ENCODE measurements at places on chromosomes 2 and 18.

DNA sequence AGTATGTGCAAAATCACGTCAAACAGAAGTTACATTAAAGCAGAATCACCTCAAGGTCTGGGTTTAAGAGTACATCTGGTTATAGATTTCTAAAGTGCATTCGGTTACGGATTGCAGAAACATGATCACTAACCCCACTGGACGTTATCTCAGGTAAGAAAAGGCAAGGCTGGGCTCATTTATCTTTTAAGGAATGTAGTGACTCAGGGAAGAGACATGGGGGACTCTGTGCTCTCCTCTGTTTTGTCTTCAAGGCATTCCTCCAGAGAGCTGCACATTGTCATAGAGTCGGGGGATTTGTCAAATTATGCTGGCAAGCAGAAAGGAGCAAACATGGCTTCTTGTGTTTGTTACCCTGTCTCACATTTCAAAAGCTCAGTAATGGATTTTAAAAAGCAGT, 14.3 kb downstream of the WDSUB1 start:
- DNase-seq = no peak

DNA sequence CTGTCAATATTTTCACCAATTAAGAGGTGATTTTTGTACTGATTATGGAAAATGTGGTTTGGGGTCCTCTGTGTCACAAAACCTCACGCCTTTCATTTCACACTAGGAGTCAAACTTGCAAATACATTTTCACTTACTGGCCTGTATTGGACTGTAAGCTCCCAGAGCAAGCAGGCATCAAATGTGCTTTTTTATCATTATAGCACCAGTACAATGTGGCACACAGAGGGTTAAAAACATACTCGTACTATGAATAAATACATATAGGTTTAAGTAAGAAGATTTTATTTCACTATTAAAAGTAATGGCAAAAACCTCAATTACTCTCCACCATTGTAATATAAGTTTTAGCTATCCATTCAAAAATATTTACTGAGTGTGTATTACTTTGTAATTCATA, 56.7 kb downstream of the ABCB11 start:
- DNase-seq = no peak

DNA sequence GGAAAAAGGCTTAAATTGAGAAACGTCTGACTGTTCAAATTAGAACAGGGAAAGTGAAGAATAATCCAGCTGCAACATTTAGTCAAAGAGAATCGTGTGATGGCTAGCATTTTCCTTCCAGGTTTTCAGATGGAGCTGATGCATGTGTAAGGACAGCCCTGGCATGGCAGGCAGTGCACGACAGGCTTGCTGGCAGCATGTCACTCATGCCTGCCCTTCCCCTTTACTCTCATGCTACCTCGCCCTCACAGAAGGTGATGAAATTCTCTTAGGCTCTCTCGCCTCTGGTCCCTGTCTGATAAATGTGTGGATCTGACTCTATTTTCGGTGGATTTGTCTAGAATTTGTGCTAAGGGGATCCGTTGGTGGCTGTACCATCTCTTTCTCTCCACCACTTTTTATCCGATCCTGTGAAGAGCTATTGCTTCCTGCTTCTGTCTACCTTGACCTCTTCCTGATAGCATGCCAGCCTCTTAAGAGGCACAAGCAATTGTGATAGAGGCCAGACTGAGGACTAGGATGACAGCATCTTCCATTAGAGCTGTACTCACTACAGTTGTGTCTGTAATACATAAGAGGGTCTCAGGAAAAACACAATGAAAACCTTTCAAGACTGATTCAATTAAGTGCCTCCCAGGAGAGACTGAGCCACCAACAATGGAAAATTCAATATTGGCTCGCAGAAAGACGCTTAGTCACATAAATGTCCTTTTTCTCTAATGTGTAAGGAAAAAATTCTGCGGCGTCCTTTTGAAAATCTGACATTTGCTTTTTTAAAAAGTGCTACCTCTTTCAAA, 65.6 kb upstream of the NOSTRIN start:
- DNase-seq = no peak

- DNase-seq = no peak
Observed at GRCh38 chr2:162073888-162074631, at the start of gene DPP4. Gene DPP4 (minus strand): TSS chr2:162074215. CDS start chr2:162073981, 234 bp downstream.

DNA sequence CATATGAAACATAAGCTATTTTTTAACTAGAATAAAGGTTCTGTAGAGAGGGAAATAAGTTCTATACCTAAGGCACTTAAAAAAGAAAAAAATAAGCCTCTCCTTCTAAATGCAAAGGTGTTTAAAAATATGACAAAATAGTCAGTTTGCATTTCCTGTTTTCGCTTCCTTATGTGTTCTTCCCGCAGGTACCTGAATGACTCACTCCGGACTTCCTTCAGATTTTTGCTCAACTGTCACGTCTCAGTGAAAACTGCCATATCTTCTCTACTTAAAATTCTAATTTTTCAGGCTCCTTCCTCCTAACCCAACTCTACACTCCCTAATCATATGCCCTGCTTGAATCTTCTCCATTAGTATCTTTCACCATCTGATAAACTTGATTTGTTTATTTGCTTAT, 1333.1 kb downstream of the LRP1B start:
- DNase-seq = no peak

- no peak for DNase-seq
Observed at GRCh38 chr2:14745288-14746076, 113.0 kb downstream of the LRATD1 start.

DNA sequence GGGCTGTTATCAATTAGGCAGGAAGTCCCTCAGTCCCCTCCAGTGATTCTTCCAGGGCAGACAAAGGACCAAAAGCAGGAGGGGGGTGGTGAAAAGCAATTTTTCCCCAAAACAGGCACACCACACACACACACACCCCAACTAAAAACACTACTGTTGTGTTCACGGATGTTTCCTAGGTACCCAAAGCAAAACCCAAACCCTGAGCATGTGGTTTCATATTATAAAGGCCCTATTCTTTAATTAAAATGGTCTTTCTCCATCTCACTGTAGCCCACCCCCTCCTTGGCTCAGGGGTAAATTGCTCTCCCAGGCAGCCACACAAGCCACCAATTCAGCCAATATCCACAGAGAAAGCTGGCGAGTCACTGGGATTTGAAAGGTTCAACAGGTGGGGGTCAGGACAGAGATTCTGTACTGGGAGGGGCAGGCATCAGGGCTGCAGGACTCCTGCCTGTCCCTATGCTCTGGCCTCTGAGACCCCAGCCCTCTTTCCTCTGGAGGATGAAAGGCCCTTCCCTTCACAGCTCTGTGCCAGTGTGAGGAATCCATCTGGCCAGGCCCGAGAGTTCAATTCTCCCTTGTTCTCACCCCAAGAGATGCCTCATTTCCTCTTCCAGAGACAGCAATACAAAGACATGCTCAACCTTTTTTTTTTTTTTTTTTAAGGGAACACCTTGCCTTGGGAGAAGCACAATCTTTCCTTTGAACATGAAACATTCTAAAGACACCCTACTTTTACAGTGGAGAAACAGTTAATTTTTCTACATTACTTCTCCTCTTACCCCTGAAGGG, 43.6 kb downstream of the SPRED2 start:
- DNase-seq = no peak

DNA sequence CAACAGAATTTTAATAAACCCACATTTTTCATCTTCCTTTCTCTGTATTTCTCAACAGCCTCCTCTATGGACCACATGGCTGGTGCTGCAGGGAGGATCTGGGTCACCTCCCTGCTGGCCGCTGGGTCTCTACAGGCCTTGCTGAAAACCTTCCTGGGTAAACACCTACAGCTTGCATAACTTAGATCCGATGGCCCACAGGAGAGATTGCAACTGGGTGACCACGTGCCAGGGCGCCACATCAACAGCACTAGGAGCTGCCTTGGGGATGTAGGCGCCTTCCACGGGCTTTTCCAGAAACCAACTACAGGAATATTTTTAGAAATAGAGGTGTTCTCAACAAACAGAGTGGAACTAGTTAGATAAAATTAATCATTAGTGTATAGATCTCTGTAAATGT, 19.4 kb downstream of the TMEM18 start:
- DNase-seq = no peak

- no peak for DNase-seq
Observed at GRCh38 chr2:158835431-158835830, 40.3 kb downstream of the DAPL1 start.

DNA sequence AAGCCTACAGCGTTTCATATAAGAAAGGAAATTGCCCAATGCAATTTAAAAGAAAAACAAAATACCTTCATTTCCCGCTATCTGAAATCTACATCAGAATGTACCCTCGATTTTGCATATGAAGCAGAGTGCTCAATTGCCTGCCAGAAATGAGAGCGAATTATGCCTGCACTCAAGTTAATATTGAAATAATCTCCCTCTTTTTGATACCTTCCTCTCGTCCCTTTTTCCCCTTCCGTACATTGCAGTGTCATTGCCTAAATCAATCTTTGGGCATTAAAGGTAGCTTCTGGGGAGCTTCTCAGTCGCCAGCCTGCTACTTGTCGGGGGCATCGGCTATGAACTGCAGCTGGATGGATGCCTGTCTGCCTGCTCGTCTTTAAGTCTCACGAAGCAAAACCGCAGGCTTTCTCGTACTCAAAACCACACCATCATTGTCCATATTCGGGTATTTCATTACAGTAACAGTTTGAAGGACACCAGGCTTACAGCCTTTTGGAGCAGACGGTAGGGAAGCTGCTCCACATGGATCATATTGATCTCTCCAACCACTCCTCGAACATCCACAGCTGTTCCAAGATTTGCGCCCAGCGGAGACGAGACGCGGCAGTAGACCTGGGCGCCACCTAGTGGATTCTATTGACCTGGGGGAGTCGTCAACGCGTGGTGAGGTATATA, 64.0 kb upstream of the HNRNPA3 start:
- DNase-seq = peak; percentile 45

GRCh38 chr2:144705328-144706245, 185.7 kb upstream of the ZEB2 start:
- no peak for DNase-seq

DNA sequence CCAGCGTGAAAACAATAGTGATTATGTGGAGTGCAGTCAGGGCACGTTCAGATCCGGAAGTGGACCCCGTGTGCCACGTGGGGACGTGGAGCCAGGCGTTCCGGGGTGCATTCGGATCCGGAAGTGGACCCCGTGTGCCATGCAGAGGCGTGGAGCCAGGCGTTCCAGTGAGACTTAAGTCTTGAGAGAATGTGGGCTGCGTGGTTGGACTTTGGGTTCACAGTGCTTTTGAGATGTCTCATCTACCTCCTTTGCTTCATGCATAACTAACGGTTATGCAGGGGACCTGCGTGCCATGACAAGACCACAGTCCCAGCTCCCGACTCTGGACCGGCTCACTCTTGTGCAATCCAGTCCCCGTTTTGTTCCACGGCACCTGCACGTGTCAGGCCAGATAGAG, 28.8 kb downstream of the CTDP1 start:
- DNase-seq = no peak

DNA sequence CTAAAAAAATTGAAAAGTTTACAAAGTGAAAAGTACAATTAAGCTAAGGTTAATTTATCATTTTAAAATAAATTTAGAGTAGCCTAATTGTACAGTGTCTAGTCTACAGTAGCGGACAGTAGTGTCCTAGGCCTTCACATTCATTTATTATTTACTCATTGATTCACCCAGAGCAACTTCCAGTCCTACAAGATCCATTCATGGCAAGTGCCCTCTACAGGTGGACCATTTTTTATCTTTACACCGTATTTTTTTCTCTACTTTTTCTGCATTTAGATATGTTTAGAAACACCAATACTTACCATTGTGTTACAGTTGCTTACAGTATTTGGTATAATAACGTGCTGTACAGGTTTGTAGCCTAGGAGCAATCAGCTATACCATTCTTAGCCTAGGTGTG, 84.1 kb downstream of the TSN start:
- no peak for DNase-seq

DNA sequence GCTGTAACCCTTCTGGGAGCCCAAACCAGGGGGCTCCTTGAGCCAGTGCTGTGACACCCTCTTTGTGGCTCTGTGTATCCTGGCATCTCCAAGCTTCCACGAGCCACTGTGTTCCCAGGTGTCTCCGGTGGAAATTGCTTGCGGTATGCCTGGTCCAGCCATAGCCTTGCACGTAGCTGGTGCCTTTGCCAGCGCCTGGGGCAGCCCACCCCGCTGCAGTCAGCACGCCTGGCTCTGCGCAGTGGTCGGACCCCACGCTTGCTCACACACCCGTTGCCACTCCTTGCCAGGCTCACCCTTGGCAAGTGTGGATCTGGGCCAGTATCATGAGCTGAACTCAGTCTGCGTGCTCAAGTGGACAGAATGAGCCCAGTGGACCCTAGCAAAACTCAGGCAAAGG, 152.3 kb downstream of the MBD5 start:
- DNase-seq = no peak

- DNase-seq = no peak
Observed at GRCh38 chr18:21047126-21047525, 64.5 kb downstream of the ROCK1 start.

DNA sequence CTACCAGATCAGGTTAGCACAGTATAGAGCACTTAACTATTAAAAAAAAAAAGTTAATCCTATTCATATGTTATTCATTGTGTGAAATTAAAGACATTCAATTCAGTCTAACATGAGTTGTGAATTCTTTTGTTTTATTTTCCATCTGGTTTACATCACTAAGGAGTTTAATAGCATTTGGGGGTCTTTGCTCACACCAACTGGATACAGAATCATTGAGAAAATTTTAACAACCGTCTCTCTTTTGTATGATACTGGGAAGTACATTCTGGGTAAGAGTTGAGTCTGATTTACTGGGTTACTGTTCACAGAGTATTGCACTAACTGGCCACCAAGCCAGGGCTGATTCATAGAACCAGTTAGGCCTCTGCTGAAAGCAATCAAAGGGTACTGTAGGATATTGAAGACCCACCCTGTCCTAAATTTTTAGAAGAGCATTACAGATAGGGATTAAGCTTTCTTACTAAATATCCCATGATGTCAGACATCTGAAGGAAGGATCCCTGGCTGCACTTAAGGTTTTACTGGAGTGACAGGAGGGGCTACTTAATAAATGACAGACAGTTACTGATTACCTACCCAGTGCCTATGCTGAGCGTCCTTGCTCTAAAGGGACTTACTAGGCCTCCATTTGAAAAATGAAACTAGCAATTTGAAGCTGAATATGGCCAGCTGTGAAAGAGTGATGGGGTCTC, 387.9 kb downstream of the SETBP1 start:
- no peak for DNase-seq

- DNase-seq = no peak
Observed at GRCh38 chr18:11002796-11003195, 146.6 kb downstream of the PIEZO2 start.

GRCh38 chr18:9334973-9335696, 562 bp downstream of the TWSG1 start:
- DNase-seq = no peak

- no peak for DNase-seq
Observed at GRCh38 chr2:28951910-28952835, 28.9 kb upstream of the TOGARAM2 start.

DNA sequence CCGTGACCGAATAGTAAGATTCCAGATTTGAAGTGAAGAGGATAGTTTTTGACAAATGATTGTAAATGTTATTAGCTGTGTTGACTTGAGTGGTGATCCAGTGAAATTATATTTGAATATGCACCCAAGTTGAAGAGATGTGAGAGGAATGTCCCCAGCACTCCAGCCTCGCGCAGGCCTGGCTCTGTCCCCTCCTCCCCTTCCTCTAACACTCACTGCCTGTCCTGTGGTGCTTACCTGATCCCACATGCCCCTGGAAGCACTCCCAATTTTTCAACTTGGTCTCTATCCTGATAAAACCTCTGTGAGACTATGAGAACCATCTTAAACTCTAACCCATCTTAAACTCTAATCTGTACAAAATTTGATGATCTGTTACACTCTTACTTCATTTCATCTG, 154.7 kb upstream of the LRP1B start:
- DNase-seq = no peak
